ENCODE measurements at places on chromosomes 4 and X.

DNA sequence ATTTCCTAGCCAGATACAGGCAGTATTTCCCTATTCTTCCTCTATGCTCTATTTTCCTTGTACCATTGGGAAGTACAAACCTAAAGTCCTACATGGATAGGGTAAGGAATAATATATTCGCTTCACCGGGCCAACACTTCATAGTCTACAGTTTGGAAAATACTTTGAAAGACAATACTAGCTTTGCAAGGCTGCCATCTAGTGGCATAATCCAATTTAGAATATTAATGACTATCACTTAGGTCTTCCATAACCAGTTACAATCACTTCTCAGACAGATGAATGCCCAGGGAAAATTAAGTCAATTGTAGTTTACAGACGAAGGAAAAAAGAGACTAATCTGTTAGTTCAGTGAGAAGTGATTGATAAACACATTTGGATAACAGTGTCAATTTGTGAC lies 141.0 kb upstream of the FAM47C start:
- DNase-seq, result peak; percentile 1

DNA sequence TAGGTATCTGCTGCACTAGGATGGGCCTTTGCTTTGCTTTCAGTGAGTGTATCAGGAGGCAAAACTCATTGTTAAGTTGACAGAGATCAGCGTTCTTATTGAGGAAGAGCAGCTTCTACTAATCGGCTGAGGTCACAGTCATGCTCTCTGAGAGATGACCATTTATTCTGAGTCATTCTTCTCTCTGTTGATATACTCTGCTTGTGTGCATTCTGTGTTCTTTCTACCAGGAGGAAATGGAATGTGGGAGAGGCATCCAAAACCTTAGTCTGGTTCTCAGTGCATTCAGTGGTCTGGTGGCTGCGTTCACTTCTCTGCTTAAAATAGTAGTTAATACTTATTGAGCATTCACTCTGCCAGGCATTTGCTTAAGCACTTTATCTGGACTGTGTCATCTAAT lies 66.2 kb downstream of the RRAGB start:
- no peak for DNase-seq

GRCh38 chr4:136863756-136864155 lies 668.5 kb downstream of the PCDH18 start:
- DNase-seq, result no peak

- DNase-seq, result peak; percentile 56
These were observed 34.9 kb downstream of the MMRN1 start for GRCh38 chr4:89929425-89930159.

DNA sequence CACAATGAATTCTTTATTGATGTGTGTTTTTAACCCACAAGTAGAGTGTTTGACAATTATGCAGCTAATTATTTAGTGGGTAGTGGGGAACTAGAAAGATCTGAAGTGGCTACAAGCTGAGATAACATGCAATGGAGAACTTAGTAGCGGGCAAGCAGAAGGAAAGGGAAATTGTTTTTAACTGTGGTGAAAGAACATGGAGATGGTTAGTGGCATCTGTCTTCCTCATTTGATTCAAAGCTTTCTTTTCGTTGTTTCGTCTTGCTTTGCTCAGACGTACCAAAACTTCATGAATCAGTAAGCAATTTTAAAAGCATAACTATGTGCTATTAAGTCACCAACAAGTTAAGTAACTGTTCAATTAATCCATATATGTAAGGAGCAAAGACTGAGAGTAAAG lies 169.9 kb downstream of the BANK1 start:
- DNase-seq, result no peak

GRCh38 chr4:23237771-23238170 lies 545.0 kb downstream of the GBA3 start:
- no peak for DNase-seq

DNA sequence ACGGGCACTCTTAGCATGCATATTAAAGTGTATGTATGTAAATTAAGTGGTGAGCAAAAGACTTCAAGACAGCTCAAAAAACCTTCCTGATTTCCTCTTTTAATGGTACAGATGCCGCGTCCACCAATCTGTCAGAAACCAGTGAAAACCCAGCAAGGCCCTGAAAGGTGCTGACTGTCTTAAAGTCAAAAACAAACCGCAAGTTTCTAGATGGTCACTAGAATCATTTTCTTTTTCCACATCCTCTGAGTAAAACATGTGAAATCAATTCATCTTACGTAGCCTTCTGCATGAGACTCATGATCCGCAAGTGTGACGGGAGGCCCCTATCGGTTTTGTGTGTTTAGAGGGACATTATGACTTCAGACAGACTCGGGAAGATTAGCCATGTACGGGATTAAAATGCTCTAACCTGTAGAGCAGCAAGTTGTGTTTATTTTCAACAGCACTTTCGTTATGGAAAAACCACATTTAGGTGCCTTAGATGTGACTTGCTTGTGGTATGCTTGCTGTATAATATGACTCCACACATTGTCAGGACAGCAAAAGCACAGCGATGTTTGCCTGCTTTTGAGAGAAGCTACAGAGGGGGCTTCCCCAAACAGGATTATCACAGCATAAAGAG lies 88.2 kb upstream of the STS start:
- no peak for DNase-seq

DNA sequence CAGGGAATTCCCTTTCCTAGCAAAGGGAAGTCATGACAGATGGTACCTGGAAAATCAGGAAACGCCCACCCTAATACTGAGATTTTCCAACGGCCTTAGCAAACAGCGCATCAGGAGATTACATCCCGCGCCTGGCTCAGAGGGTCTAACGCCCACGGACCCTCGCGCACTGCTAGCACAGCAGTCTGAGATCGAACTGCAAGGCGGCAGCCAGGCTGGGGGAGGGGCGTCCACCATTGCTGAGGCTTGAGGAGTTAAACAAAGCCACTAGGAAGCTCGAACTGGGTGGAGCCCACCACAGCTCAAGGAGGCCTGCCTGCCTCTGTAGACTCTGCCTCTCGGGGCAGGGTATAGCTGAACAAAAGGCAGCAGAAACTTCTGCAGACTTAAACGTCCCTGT lies 507.7 kb downstream of the ZIC3 start:
- no peak for DNase-seq

DNA sequence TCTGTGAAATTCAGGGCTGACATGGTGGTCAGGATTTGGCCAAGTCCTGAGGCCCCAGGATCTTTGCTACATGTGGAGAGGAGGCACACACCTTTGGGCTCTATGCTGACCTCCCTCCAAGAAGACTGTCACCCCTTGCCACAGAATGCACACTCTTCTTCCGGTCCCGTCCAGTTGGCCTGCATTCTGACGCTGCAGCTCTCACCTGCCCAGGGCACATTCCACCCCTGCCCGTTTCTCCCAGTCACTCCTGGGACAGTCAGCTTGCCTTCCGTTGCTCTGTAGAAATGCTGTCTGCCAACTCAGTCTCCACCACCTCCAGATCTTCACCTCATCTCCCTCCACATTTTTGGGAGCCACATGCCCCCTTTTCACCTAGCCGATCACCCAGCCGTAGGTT lies 76.7 kb downstream of the SHROOM2 start:
- no peak for DNase-seq

GRCh38 chr4:71497078-71497477 lies 158.3 kb downstream of the SLC4A4 start:
- no peak for DNase-seq

GRCh38 chr4:7236847-7237246 lies 44.5 kb downstream of the SORCS2 start:
- no peak for DNase-seq

DNA sequence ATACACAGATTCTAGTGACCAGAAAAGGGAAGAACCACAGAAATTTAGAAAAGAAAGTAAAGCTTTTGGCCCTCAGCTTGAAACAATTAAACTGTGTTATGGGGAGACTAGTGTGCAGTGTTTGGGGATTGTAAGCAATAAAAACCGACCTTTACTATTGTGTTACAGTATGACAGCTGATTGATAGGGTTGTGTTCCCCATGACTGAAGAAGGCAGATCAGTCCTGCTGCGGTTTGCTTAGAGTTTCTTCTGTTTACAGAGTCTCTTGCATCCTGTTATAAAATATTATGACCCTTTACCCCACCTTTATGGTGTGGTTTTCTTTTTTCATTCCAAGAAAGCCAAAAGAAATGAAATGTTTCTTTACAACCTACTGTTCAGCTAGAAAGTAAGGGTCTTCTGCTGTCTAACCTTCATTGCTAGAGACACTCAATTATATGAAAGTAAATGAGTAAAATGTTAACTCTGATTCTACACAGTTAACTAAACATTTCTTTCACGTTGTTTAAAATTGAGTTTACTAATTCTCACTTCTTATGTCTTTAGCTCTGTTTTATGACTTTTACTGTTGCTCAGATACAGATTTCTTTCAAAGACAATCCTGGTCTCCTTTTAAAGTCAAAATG lies 18.1 kb downstream of the CHIC1 start:
- DNase-seq, result no peak

DNA sequence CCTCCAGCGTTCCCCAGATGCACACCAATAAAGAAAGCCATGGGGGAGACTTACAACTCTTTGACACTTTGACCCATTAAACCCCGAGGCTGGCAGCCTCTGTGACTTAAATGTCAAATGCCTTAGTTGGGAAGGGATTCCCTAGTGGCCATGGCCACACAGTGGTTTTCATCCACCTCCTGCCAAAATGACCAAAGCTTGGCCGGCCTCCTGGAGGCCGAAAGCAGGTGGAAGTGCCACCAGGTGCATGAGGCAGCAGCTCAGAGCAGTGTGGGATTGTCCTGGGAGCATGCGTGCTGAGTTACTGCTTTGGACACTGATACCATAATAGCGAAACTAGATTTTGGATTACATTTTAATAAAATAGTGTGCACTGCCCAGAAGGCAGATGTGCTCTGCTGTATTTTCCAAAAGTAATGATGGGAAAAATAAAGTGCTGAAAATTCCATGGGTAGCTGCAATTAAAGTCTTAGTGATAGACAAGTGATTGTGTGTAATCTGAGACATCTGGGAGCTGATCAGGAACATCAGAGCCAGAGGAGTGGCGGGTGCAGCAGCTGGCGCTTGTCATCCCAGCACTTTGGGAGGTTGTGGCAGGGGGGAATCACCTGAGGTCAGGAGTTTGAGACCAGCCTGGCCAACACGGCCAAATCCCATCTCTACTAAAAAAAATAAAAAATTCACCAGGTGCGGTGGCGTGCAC lies 39.8 kb upstream of the TADA2B start:
- DNase-seq, result no peak

- DNase-seq, result no peak
These were observed 174.5 kb upstream of the MAOA start for GRCh38 chrX:43481576-43481975.

GRCh38 chr4:70714079-70714887 lies 7.5 kb upstream of the RUFY3 start:
- DNase-seq, result no peak

GRCh38 chrX:112774651-112775293 lies 65.9 kb downstream of the AMOT start:
- no peak for DNase-seq

GRCh38 chr4:141686879-141687278 lies 50.5 kb downstream of the IL15 start:
- DNase-seq, result no peak

DNA sequence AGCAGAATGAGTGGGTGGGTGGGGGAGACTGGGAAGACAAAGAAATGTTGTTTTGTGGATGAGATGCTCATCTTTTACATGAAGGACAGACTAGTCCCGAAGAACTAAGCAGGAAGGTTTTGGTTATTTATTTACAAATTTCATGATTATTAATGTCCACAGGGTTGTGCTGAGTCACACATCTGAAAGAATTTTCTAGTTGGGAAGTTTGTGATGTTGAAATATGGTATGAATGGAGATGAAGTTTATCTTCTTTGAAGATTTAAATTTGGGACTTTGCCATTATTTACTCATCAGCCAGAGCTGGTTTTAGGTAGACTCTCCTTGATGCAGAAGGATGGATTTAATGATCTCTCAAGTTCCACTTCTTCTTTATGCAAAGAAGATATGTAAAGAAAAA lies 75.5 kb downstream of the MOSPD2 start:
- DNase-seq, result no peak

GRCh38 chr4:180698550-180699195 lies 1544.5 kb upstream of the TENM3 start:
- no peak for DNase-seq

GRCh38 chr4:184096561-184097240 lies 121.0 kb downstream of the ENPP6 start:
- DNase-seq, result no peak

GRCh38 chrX:75327607-75328006 lies 53.7 kb downstream of the UPRT start:
- DNase-seq, result no peak

GRCh38 chr4:2535376-2536192 lies 863 bp upstream of the FAM193A start:
- peak; percentile 33 for DNase-seq

DNA sequence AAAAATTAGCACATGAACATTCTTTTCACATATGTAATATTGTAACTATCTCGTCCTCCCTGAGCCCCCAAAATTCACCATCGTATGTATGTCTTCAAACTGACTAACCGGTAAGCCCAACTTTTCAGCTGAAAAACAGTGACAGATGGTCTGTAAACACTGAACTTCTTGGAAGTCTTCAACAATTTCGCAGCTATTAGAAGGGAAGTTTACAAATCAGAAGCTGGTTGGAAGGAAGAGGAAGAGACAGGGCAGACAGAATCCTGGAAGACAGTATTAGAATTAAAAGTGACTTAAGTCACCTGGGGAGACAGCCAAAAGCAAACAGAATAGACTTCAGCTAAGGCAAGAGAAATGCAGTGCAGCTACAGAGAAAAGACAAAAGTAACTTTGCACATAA lies 858.4 kb downstream of the ADGRL3 start:
- DNase-seq, result no peak

DNA sequence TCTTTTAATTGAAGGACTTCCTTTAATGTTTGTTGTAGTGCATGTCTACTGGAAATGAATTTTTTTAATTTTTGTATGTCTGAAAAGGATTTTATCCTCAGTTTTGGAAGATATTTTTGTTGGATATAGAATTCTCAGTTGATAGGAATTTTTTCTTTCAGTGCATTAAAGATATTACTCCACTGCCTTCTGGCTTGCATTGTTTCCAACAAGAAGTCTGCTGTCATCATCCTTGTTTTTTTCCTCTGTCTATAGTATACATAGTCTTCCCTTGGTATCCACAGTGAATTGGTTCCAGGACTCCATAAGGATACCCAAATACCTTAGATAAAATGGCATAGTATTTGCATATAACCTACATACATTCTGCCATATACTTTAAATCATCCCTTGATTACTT lies 33.5 kb downstream of the SCD5 start:
- no peak for DNase-seq

DNA sequence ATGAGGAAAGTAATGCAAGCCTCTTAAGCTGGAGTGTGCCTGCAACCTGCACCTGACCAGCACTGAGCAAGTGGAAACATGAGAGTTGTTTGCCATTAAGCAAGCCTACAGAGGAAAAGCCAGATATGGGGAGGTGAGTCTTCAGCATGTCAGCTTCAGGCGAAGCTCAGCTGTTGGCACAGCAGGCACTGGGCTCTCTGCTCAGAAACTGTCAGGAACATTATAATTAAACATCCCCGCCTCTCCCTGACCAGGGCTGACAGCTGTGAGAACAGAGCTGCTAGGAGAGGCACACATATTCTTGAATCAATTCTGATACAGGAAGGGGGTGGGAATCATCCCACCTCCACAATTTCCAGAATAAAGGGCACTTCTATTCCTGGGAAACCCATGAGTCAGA lies 19.0 kb upstream of the DCX start:
- DNase-seq, result no peak

- no peak for DNase-seq
These were observed 1263.6 kb upstream of the ADGRL3 start for GRCh38 chr4:59936566-59936965.
